Kidney tubule cell (primary cell): ENCODE measurements at places on chromosomes 12 and 14.

GRCh38 chr14:99325591-99325990 lies 53.6 kb upstream of the BCL11B start:
- no peak for DNase-seq

GRCh38 chr14:50320283-50320682 lies 8.2 kb downstream of the DMAC2L start:
- DNase-seq = peak; percentile 66

DNA sequence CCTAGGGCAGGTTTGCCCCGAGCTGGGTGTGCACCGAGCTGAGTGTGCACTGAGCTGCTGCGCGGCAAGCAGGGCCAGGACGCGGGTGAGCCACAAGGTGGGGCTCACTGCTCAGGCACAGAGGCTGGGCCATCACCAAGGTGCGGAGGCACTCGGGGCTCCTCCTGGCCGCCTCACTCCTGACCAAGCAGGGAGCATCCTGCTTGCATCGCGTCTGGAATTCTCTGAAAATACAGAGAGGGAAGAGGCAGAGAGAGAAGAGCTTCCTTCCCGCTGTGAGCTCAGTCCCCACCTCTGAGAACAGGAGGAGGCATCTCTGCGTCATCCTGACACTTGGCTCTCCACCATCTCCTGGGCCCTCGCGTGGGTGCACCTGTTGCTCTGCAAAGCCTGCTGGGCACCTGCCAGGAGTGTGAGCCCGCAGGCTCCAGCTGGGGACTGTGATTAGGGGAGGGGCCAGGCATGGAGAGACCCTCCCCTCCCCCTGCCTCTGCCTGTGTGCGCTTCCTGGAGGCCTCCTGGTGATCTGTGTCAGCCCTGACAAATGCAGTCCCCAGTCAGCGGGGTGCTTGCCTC lies 116.3 kb downstream of the GLT1D1 start:
- peak; percentile 52 for DNase-seq

- DNase-seq = no peak
Measured at GRCh38 chr12:51536159-51536558, 54.9 kb upstream of the SCN8A start.

GRCh38 chr12:60872850-60873713 lies 1277.3 kb downstream of the SLC16A7 start:
- DNase-seq = no peak

- no peak for DNase-seq
Measured at GRCh38 chr12:75805320-75805719, 226.3 kb downstream of the PHLDA1 start.

DNA sequence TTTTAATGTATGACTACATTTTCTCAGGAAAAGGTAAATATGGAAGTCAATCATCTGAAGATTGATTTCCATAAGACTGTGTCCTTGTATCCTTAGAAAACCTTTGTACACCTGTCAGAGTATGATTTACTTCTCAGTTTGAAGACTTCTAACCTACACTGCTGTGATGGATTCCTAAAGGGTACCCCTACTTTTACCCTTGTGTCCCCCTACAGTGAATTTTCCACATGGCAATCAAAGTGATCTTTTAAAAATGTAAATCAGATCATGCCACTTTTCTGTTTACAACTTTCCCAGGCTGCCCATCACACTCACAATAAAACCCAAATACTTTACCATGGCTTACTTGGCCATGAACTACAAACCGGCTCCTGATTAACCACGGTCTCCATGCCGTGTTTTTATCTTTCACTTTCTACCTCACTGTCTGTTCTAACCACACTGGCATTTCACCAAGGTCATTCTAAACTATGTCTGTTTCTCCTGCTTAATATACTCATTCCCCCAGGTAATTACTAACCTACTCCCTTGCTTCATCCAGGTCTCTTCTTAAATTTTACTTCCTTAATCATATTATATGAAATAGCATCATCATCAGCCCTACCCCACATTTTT lies 8.1 kb downstream of the DNAI7 start:
- DNase-seq = peak; percentile 70

DNA sequence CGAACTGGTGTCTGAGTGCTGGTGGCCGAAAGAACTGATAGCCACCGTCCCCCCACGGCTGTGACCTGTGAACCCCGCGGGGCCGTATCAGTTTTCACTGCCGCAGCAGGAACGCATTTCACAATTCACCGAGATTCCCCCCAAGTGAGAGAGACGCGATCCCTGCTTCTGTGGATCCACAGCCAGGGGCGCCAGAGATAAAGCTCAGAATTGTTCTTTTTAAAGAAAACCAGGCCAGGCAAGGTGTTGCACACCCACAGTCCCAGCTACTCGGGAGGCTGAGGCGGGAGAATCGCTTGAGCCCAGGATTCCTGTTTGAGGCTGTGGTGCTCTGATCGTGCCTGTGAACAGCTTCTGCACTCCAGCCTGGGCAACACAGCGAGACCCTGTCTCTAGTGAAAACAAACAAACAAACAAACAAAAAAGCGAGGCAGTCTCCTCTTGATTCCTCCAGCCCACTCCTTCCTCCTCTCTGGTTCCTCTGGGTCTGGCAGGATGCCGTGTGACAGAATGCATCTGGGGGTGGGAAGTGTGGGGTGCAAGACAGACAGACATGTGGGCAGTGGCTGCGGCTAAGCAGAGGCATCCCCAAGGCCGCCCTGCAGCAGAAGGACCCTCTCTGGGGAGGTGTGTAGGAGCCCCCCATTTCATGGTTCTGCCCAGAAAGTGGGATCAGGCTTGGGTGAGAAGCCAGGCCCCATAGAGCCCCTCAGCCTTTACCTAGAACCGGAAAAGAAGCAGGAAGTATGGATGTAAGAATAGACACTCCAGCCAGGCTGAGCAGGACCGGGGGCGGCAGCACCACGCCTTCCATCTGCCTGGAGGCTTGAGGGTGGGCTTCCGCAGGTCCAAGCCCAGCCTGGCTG lies 39.2 kb upstream of the PPP1R13B start:
- no peak for DNase-seq

- DNase-seq = no peak
Measured at GRCh38 chr12:19239616-19240234, 110.2 kb downstream of the PLEKHA5 start.

DNA sequence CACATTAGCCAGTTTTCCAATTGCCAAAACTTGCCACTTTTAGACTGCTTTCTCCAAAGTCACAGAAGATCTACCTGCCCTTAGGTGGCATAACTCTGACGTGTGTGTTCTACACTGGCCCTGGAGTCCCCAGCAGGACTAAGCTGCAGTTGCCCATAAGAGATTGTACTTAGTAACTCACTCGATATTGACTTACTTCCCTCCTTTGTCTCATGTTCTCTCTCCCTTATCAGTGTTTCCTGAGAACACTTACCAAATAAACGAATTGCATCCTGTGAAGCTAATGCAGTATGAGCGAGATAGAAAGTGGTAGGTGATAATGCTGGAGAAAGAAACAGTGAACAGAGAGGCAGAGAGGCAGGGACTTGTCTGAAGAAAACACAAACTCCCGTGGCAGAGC lies 117.2 kb downstream of the NUAK1 start:
- no peak for DNase-seq

DNA sequence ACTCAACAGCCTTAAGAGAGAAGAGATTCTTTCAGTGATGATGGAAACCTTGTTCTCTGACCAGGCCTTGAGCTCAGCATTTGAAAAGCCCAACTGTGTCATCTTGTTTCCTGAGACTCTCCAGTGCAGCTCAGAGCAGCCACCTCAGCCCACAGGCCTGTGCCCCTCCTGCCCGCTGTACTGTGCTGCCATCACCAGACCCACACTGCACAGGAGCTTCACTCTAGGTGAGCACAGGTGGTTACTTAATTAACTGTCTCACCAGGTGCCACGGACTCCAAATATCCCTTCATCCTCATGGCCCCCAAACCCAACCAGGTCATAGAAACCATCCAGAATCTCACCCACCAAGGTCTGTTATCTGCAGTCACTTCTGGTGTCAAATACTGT lies 51.3 kb downstream of the JAG2 start:
- no peak for DNase-seq

DNA sequence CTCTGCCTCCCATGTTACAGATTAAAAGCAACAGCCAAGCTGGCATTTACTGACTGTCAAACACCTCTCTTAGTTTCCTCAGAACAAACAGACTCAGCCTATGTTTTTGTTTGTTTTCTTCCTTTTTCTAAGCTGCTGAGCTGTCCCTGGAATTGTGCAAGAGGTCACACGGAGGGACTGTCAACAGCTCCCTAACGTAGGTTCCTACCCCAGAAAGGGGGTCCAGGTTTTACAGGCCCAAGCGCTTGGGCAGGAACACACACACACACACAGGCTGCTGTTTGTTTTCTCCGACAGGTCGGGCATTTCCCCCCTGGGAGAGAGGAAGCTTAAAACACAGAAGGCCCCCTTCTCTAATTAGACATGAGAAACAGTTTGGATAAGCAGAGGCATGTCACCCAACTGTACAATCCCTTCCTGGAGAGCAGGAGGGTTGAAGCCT lies 739.6 kb upstream of the TBX3 start:
- DNase-seq = no peak

DNA sequence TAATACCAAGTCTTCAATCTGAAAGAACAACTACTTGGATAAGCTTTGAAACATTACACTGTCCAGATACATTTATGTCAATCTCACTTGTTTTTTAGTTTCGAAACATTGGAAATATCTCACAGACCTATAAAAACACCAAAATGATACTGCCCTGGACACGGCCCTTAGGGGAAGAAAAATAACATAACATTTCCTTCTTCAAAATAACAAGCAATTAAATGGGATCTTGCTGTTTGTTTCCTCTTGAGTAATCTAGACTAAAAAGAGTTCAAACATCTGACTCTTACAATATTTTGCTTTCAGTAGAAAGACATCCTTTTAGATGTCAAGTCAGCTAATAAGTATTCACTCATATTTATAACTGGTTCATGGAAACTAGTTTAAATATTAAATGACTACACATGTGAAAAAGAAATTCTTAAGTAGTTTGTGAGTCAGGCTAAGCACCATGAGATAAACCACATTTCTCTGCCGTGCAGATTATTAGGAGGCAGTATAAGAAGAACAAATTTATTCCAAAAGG lies 87.5 kb downstream of the EPS8 start:
- DNase-seq = peak; percentile 81

DNA sequence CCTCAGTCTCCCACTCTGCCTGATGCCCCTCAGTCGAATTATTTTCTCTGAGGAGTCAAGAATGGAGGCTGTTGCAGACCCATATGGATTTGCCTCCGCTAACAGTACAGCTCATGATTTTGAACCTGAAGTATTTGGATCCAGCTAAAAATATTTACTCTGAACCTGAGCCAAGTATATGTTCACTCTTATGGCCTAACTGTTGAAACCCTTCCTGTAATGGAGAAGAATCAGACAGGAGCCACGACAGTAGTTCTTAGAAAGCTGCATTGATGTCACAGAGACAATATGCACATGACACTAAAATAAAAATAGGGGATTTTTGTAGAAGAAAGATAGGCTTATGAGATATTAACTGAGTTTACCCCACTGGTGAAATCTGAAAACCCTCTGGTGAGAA lies 1128.3 kb upstream of the FLRT2 start:
- DNase-seq = no peak

DNA sequence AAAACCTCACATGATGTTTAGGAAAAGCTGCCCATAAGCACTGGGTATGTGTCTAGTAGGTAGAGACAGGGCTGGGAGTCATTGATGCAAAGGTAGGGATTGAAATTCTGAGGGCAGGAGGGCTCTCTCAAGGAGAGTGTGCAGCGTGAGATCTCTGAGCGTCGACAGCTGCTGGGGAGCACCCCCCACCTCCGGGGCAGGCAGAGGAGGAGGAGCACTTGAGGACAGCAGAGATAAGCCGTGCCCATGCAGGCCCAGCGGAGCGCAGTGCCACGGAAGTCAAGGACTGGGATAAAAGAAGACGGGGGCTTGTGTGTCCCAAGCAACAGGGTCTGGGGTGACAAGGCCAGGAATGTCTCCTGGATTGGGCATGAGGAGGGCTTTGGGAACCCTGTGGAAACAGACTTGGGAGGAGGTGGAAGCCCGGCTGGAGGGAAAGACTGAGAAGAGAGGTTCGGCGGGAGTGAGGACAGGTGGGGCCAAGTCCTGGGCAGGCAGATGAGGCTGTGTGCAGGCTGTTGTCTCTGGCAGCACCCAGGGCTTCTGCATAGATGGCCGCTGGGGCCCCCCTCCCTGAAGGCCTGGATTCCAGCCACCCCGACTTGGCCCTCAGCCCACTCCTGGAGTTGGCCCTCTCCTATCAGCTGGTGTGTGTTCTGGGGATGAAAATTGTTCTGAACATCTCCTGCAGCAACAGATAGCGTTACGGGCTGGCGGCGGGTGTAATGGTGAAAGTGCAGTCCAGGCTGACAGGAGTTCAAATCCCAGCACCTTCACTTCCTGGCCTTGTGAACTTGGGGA lies 1.9 kb downstream of the CACNA2D4 start:
- no peak for DNase-seq

GRCh38 chr14:36221112-36221511 lies 44.6 kb upstream of the PTCSC3 start:
- no peak for DNase-seq

- peak; percentile 50 for DNase-seq
Measured at GRCh38 chr14:36655963-36656686, 5.5 kb upstream of the PAX9 start.

DNA sequence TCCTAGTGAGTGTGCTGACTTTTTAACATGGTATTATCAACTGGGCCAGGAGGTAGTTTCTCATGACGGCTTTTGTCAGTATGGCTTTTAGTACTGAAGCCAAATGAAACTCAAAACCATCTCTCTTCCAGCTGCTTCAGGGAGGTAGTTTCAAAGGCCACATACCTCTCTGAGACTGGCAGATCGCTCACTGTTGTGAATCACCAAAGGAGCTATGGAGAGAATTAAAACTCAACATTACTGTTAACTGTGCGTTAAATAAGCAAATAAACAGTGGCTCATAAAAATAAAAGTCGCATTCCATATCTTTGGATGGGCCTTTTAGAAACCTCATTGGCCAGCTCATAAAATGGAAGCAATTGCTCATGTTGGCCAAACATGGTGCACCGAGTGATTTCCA lies 141.1 kb downstream of the HMGA2 start:
- DNase-seq = no peak

GRCh38 chr14:77318006-77318553 lies 2.6 kb downstream of the POMT2 start:
- DNase-seq = no peak

- DNase-seq = no peak
Measured at GRCh38 chr12:41074473-41074769, 113.7 kb upstream of the PDZRN4 start.

GRCh38 chr12:34390171-34390841 lies 368.0 kb downstream of the ALG10 start:
- DNase-seq = no peak

- peak; percentile 58 for DNase-seq
Measured at GRCh38 chr12:91811481-91812287, 334.0 kb downstream of the BTG1 start.

GRCh38 chr14:33835261-33835655 lies 115.6 kb downstream of the EGLN3 start:
- DNase-seq = no peak

DNA sequence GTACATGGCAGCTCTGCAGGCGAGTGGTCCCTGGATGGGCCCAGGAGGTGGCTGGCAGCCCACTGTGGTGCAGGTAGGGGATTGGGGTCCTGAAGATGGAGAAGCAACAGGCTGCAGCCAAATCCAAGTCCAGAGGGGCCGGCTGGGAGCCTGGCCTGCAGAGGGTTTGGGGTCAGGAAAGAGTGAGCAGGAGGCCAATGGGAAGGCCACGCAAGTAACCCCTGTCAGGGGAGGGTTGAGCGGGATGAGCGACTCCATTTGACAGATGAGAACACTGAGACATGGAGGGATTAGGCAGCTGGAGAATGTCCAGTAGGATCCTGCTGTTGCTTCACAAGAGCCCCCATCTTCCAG lies 136.0 kb downstream of the BCL11B start:
- no peak for DNase-seq

GRCh38 chr14:86626530-86626929 lies 1096.6 kb downstream of the FLRT2 start:
- no peak for DNase-seq

- DNase-seq = no peak
Measured at GRCh38 chr12:6444031-6444430, 724 bp upstream of the CD27 start.
